Spleen (tissue), 13 donors: ENCODE measurements at places on chromosomes 3 and 15. TPM values are rescaled to one million over a fixed set of nuclear protein-coding genes. Genes with fewer than 3 reads are reported as not detected.

Gene EXD1
- total RNA-seq, result not detected

Gene INAFM2
- total RNA-seq, result 29.6 TPM

Gene GPR62
- not detected for total RNA-seq

Gene RASGRP1
- 20.2 TPM for total RNA-seq

Gene LRRC2
- 5.8 TPM for total RNA-seq

Gene PRR23A
- not detected for total RNA-seq

Gene LNP1
- total RNA-seq, result 1.2 TPM

Gene ADCY5
- total RNA-seq, result 9.5 TPM

Gene OR4M2
- total RNA-seq, result not detected

Gene SNX1
- total RNA-seq, result 134 TPM

Gene NLGN1
- not detected for total RNA-seq

Gene CLK3
- total RNA-seq, result 221 TPM

Gene FANCD2OS
- total RNA-seq, result not detected

Gene CCR3
- 0.52 TPM for total RNA-seq

Gene ACKR2
- total RNA-seq, result 3.2 TPM

Gene LRRIQ4
- 0.27 TPM for total RNA-seq

Gene GOLGA6B
- not detected for total RNA-seq

Gene CEP19
- total RNA-seq, result 2.3 TPM

Gene C15orf62
- total RNA-seq, result 0.28 TPM

Gene SPG11
- total RNA-seq, result 161 TPM

Gene SCN5A
- total RNA-seq, result not detected

Gene BTLA
- total RNA-seq, result 21.3 TPM

Gene FOXB1
- 0.13 TPM for total RNA-seq

Gene SEMA3G
- total RNA-seq, result 8.8 TPM

Gene ATP13A5
- total RNA-seq, result not detected

Gene HIGD2B
- not detected for total RNA-seq

Gene CAMK2N2
- not detected for total RNA-seq

Gene RHCG
- not detected for total RNA-seq

Gene BFSP2
- total RNA-seq, result 3.1 TPM

Gene FHIT
- total RNA-seq, result 14.2 TPM

Gene DPPA2
- total RNA-seq, result not detected
